CD4-positive, alpha-beta T cell treated with Interleukin-4 for 1 hour (primary cell): ENCODE measurements at places on chromosomes 4 and X.

GRCh38 chrX:103565197-103565596 is 20.1 kb upstream of the TCEAL4 start:
- no peak for DNase-seq

- no peak for DNase-seq
Measured at GRCh38 chr4:69073375-69073774, 22.9 kb upstream of the UGT2B7 start.

DNA sequence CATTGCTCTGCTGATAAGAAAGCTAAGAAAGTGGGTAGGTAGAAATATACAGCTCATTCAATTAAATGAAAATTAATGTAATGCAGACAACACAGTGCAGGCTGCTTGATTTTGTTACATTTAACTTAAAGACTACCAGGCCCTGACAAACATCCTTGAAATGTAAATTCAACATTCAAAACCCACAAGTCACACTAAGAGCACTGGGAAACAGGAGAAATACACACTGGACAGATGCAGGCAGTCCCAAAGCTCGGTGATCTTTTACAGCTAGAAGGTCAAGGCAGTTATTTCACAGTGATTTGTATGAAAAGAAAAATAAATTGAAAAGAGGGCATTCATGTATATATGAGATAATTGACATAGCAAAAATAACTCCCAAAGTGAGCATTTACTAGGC is 94.3 kb upstream of the PLAC1 start:
- no peak for DNase-seq

DNA sequence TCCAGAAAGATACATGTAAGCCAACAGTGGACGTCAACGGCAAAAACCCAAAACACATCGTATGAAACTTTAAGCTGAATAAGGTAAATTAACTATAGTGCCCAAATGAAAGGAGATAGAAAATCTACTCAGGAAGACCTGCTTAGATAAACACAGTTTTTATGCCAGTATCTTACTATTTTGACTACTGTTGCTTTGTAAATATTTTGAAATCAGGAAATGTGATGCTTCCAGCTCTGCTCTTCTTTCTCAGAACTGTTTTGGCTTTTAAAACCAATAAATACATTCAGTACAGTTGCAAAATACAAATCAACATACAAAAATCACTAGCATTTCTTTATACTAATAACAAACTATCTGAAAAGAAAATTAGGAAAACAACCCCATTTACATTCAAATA is 83.8 kb downstream of the SMARCA5 start:
- DNase-seq: no peak

- no peak for DNase-seq
Measured at GRCh38 chrX:108322234-108322633, 116.0 kb downstream of the COL4A6 start.

GRCh38 chr4:51858605-51859202 is 15.8 kb downstream of the DCUN1D4 start:
- no peak for DNase-seq

DNA sequence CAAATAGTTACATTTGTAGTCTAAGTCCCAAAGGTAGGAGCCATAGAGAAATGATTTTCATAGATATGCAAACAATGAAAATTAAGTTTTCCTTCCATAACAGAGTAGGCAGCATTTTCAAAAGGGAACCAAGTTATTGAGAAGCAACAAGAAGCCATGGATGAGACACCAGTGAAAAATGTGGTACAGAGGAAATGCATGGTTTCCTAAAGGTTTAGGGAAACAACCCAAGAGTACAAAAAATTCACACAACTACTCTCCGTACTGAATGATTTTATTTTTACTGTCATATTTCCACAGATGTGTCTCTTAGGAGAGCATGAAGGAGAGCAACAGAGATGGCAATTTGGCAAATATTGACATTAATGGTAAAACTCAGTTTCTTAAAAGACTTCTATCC is 1408.9 kb upstream of the PCDH7 start:
- no peak for DNase-seq

DNA sequence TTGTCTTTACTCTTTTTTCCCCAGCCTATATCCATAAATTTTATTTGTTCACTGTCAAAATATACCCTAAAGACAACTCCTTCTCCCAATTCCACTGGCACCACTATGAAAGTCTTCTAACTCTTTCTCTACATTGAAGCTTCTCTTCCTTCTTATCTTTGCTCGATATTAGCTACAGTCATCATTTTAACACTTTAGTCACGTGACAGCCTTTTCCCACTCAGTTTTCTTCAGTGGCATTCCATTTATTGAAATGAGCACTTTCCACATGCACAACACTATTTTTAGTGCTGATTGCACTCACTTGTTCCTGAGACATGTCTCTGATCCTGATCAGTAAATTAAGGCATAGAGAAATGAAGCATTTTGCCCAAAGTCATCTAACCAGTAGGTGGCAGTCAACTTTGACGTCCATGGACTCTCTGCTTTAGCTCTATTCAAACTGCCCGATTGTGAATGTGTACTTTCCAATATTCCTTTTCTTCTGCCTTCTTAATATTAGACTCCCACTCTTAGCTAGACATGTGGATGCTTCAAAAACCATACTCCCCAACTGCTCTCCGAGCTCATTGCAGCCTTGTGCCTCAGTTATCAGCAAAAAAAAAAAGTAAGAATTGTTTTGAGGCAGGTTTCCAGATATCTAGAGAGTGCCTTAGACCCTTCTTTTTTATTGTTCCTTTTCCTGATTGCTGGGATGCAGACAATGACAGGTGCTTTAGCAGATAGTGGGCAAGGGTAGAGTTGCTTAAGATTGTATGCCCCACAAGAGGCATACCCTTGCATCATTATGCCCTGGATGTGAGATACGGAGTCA is 394.4 kb upstream of the ADGRL3 start:
- no peak for DNase-seq

DNA sequence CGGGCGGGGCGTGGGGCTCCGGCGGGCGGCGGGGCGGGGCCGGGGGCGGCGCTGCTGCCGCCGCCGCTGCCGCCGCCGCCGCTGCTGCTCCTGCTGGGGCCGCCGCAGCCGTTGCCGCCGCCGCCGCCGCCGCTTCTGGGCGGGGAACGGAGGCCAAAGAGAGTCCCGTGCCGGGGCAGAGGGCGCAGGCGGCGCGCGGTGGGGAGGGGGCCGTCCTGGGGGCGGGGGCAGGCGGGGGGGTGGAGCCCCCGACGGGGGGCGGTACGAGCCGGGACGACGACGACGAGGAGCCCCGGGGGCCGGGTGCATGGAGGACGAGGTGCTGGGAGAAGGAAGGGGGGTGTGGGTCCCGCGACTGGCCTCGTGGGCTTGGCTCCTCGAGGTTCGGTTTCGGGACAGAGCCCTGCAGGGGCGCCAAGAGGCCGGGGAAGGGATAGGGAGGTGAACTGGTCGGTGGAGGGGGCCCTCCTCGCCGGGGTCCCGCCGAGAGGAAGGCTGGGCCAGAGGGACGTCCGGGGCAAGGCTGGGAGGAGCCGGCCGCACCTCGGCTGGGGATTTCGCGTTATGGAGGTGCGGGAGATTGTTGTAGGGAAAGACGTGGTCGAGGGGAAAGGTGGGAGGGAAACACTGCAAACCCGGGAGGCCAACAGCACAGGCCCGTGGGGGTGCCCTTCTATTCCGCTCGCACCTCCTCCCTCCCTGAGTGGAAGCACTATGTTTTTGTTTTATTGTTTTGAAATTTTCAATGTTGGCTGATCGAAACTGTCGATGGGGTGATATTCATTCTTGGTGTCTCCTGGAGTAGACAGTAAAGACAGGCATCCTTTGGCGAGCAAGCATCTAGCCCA is 1.9 kb downstream of the BCORL1 start:
- DNase-seq: peak; percentile 25

DNA sequence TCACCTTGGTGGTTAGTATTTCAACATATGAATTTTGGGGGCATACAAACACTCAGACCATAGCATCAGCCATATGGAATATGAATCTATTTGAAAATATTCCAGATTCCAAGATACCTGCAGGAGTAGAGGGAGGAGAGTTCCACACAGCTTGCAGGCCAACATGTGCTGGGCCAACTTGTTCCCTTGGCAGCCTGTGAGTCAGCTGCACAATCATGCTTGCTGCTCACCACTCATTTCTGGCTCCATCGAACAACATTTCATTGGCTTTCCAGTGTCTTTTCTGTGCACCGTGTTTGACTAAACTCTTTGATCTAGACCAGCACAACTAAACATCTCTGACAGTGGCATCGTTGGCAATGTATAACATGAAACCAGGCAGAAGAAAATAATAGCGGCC is 282.5 kb upstream of the RASGEF1B start:
- DNase-seq: no peak

GRCh38 chrX:1264556-1264955 is 4.1 kb upstream of the CSF2RA start:
- DNase-seq: no peak

DNA sequence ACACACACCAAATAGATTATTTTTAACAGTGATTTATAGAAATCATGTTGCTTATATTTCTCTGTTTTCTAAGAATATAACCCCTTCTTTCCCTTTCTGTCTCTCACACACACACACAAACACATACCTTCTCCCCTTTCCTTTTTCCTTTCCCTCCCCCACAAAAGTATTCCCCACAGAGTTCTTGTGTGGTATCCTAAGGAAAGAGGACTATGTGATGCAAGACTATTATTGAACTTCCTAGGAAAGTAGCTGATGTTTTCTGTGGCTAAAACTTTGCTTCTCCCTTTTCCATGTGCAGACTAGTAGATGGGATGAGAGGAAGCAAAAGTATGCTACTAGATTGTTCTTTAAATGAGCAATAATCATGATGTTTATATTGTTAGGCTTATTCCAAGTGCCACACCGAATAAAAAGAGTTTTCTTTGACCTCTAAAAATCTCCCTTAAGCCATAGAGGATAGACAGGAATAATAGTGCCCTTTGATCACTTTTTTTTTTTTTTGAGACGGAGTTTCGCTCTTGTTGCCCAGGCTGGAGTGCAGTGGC is 38.7 kb downstream of the CPEB2 start:
- no peak for DNase-seq

GRCh38 chr4:18034099-18034498 is 12.5 kb upstream of the LCORL start:
- no peak for DNase-seq

DNA sequence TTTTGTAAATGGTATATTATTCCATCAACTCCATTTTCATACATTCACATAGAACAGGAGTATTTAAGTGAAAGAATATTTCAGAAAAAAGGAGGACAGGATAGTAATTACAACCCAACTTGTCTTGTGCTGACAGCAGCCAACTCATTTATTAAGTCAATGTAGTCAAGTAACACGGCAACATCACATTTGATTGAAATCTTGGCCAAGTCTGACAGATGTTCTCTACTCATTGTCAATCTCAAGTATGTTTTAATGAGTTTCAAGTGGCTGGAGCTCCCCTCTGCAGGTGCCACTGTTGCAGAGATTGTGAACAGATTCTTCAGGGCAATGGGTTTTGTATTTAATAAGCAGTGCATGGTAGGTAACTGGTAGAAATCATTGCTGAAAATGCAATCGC is 332.5 kb downstream of the C4orf33 start:
- no peak for DNase-seq

- no peak for DNase-seq
Measured at GRCh38 chr4:30860978-30861377, 140.8 kb downstream of the PCDH7 start.

- DNase-seq: no peak
Measured at GRCh38 chrX:30468471-30468870, 109.1 kb downstream of the TASL start.

DNA sequence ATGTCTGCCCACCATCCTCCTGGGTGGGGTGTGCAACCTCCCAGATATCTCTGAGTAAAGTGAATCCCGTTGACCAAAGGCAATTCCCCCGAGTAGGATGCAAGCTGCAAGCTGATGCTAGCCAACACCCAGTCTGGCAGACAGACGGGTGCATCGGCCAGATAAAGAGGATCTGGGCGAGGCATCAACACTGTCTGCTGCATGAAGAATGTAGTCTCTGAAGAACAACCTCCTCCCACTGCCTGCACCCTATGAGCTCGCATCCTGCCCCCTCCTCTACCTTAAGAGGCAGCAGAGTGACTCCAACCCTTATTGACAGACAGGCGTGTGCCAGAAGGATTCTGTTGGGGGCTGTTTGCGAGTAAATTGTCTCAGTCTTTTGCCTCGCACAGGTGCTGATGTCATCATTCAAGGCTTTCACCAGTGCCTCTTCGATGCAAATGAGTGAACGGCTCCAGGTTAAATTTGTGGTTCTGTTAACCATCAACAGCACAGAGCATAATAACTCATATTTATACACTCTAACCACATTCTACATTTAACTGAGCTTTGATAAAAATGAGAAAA is 546.9 kb downstream of the BCOR start:
- no peak for DNase-seq

DNA sequence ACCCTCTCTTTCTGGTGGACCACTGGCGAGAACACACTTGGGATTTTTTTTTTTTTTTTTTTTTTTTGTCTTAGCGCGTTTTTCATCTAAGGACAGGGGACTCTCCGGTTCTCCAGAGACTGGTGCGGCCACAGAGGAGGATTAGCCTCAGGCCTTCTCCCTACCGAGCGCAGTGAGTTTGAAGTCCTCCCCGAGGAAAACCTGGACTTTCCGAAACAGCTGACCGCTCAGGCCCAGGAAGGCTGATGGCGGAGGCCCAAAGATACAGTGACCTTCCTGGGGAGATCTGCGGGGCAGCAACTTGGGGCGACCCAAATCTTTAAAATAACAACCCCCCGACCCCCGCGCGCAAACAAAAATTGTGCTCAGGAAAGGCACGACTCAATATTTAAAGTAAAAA is 9.2 kb downstream of the NKX3-2 start:
- no peak for DNase-seq

- no peak for DNase-seq
Measured at GRCh38 chr4:60368986-60369385, 831.1 kb upstream of the ADGRL3 start.

GRCh38 chr4:72969976-72970375 is 99.5 kb downstream of the COX18 start:
- DNase-seq: no peak

DNA sequence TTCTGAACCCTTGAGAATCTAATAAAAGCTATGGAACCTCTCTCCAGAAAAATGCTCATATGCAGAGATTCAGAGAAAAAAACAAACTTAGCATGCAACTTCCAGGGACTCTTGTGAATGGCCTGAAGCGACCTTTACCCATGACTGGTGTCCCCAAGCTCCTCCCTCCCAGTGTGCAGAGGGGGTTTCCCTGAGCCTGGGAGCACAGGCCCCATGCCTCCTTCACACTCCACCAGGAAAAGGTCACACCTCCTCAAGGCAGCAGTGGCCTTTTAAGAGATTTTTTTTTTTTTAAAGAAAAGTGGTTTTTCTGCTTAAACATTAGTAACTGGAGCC is 13.3 kb upstream of the UBA6 start:
- no peak for DNase-seq
